CD4-positive, alpha-beta T cell treated with Interferon gamma for 1 hour (primary cell): ENCODE measurements at places on chromosomes 2 and 18.

DNA sequence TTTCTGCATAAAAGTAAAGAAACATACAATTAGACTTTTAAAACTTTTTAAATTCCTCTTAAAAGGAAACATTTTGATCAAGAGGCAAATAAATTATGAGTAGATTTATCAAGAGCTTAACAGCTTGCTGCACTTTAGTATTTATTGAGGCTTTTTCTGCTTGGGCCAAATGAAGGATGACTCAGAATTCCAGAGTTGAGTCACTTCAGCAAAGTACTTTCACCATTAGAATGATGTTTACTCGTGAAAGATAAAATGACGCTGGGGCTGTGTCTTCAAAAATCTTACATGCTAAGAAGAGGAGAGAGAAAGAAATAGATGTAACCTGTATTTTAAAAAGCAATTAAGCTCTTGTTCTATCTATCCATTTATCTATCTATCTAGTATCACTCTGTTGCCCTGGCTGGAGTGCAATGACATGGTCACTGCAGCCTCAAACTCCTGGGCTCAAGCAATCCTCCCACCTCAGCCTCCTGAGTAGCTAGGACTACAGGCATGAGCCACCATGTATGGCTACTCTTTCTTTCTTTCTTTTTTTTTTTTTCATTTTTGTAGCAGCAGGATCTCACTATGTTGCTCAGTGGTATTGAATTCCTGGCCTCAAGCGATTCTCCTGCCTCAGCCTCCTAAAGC is 75.3 kb upstream of the RIOK3 start:
- no peak for DNase-seq

- DNase-seq, result no peak
Measured at GRCh38 chr2:23019476-23019875, 365.5 kb upstream of the KLHL29 start.

- DNase-seq, result no peak
Measured at GRCh38 chr2:112153501-112153900, 15.3 kb downstream of the FBLN7 start.

DNA sequence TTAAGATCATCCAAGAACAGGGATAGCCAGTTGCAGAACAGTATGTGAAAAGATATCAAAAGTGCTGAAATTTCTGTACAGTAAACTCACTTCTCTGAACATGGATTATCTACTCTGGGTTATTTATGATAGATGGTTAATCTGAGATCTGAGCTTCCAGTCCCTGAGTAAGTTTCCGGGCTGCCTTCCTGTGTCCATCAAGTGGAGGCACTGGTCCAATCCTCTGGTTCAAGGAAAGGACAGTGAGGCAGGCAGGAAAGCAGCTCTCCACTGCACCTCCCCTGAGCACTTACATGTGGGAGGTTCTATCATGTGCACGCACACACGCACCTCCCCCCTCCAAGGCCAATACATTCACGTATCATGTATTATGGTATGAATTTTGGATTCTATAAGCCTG is 32.5 kb downstream of the GPR45 start:
- DNase-seq, result no peak

DNA sequence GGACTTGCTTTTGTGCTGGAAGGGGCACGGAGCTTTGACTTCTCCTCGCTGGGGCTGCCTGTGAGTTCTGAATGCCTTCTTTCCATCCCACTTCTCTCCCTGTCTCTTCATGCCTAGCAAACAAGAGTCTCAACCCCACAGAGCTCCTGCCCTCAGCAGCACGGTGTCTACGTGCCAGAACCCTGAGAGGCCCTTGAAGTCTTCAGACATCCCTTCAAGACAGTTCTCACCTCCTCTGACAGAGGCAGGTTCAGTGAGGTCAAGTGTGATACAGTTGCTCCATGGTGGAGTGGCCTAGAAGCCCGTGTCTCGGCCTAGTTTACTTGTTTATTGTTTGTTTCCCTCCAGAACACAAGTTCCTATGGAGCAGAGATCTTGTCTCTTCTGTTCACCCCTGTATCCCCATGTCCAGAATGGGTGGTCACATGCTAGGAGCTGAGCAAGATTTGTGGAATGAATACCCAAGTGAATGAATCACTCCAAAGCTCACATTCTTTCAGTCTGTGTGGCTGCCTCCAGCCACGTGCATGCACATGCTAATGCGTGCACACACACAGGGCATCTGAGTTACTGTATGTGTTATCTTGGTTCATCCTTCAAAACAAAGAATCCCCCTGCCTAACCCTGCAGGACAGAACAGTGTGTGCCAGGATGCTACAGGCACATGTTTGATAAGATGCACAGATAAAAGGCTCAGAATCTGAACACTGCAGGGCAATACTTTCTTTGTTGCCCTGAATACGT is 391.6 kb downstream of the NBAS start:
- DNase-seq, result no peak

GRCh38 chr2:23939987-23940717 is at the start of gene UBXN2A:
UBXN2A (plus strand) TSS chr2:23940463; CDS start chr2:23958315, 17,852 bp downstream.
- DNase-seq, result peak; percentile 74

- DNase-seq, result no peak
Measured at GRCh38 chr2:159073256-159073655, 104.8 kb downstream of the TANC1 start.

DNA sequence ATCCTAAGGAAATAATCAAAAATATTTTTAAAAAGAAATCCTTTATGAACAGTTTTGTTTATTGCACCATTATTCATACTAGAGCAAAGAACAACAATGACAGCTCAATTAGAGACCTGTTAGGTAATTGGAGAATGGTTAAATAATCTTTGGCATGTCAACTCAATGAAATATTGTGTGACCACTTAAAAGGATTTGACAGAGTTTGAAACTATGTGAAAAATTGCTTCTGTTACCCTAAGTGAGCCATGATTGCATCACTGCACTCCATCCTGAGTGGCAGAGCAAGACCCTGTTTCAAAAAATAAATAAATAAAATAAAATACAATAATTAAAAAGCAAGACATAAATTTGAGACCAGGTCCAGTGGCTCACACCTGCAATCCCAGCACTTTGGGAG is 66.1 kb upstream of the ATP8B1 start:
- no peak for DNase-seq

DNA sequence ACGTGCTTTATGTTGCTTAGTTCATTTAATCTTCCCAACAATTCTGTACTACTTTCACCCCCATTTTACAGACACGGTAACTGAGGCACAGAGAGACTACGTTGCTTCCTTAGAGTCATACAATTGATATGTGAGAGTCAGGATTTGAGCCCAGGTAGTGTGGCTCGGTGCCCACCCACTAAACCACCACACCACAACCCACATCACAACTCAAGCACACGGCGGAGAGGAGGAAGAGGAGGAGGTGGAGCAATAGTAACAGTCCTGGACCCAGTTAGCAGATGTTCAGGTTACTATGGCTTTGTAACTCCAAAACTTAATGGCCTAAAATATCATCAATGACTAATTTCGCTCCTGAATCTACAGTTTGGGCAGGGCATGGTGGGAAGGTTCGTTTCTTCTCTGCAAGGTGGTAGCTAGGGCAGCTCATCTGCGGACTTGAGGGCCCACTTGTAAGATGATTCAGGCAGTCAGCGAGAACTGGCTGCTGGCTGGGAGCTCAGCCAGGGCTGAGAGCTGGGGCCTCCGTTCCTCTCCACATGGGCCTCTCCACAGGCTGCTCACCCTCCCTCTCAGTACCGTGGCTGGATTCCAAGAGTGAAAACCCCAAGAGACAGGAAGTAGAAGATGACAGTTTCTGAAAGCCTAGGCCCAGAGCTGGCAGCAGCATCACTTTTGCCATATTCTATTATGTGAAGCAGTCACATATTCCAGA is 167.1 kb downstream of the ZFP36L2 start:
- DNase-seq, result peak; percentile 42

GRCh38 chr18:53906681-53907080 is 317.8 kb downstream of the MBD2 start:
- DNase-seq, result no peak

DNA sequence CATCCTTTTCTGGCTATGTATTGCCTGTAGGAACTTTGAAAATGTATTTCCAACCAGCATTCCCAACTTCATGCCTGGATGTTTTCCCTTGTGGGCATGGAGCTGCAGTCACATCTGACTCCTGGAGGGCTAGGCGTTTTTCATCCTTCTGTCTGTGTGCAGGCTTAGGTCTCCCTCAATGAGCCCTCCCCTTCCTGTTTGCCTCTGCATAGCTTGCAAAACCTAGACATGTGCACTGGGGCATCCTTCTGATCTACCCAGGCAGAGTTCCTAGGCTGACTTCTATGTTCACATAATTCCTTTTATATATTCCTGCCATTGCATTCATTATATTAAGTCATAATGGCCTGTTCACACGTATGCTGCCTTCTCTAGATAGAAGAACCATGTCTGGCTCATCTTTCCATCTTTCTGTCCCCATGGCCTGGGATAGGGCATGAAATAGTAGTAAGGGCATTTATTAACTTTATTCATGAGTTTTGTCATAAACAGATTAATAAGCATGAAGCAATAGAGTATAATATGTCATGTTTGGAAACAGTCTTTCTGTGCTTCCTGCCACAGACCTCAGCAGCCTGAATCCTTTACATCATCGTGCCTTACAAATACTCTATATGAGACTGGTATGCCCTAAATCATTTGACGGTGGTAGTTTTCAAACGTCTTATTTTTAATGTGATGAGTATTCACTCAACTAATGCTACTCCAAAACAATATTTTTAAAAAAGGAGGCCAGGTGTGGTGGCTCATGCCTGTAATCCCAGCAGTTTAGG is 195.6 kb downstream of the TGIF1 start:
- DNase-seq, result no peak

- DNase-seq, result no peak
Measured at GRCh38 chr2:108573061-108573460, 38.8 kb downstream of the LIMS1 start.

- no peak for DNase-seq
Measured at GRCh38 chr18:58603375-58604067, 25.4 kb downstream of the ALPK2 start.

DNA sequence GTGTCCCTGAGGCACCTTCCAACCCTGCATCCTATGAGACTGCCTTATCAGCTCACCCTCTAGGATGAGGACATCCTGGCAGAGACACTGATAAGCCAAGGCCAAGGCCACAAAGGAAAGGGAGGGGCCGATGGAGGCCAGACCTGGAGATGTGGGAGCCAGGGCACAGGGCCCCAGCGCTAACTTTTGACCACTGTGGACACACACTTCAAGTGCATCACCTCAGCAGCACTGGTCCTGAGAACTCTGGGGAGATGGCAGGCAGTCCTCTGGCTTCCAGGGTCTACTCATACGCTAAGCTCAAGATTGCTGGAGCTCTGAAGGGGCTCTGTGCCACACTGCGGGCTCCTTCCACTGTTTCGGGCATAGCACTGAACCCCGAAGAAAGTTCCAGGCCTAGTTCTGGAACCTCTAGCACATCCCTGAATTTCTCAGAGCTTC is 100.2 kb upstream of the ID2 start:
- DNase-seq, result no peak

DNA sequence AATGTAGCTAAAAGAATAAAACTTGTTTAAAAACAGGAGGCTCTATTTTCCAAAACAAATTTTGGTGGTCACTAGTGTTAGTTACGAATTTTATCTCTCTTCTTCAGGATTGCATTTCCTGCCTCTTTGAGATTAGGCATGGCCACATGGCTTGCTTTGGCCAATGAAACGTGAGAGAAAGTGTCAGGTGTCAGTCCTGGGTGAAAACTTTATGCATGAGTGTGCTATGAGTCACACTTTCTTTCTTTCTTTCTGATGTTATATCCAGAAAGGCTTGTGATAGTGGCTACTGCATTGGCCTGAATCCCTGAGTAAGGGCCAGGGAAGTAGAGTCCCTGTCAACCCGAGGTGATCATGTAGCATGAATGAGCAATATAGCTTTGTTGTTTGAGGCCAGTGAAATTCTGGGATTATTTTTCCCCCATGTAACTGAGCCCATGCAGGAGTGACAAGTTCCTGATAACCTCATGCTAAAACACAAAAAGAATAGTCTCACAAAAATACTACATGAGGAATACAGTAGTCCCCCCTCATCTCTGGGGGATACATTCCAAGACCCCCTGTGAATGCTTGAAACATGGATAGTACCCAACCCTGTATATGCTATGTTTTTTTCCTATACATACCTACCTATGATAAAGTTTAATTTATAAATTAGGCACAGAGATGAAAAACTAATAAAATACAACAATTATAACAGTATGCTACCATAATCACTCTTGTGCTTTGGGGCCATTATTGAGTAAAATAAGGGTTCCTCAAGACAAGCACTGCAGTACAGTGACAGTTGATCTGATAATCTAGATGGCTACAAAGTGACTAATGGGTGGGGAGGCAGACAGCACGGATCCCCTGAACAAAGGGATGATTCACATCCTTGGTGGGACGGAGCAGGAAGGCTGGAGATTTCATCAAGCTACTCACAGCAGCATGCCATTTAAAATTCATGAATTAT is 109.5 kb downstream of the CDC42EP3 start:
- no peak for DNase-seq

DNA sequence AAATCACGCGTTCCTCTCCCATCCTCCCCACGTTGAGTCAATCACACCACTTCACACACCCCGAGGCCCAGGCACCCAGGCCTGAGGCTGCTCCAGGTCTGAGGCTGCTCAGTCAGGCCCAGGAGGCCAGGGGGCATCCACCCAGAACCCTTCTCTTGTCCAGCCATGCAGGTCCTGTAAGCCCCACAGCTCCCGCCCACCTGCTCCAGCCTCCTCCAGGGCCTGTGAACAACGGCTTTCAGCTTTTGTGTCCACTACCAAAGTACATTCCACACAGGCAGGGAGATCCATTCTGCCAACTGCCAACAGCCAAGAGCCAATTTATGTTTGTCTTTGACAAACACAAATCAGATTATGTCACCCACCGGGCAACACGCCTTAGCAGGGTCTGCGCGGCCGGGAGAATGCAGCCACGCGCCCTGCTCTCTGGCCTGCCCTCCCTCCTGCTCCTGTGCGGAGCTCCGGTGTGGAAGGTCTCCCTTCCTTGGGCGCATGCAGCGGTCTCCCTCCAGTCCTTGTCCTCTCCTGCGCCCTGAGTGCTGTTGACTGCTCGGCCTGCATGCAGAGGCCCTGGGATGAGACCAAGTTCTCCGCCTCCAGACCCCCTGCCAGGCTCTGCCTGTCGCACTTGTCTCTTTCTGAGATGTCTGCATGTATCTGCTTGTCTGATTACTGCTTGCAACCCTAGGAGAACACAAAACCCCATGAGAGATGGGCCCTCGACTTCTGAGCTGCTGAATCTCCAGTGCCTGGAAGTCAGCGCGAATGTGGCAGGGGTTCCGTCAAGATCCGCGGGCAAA is 146.6 kb downstream of the ZNF516 start:
- no peak for DNase-seq

DNA sequence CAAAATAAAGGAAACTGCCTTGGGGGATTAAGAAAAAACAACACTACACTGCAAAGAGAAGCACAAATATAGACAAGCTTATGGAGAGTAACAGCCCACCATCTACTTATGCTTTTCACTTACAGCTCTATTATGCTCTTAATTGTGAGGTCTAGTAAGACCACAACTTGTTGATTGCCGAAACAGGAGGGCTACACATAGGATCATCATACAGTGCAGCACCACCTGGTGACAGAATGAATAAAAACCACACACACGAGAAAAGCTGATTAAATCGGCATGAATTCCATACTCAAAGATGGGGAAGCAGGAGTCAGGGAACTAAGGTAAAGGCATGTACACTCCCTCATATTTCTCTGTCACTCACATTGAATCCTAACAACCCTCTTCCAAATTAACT is 259.2 kb downstream of the IKZF2 start:
- DNase-seq, result no peak

GRCh38 chr2:27587025-27587424 is 4.2 kb downstream of the ZNF512 start:
- DNase-seq, result no peak

GRCh38 chr18:76977108-76977621 is 154.8 kb downstream of the ZNF236 start:
- DNase-seq, result no peak
